Activated CD8-positive, alpha-beta T cell treated with anti-CD3 and anti-CD28 coated beads, Interleukin-2, amount 10 ng/mL, durations not matched to agents 7 days and 5 days (primary cell): ENCODE measurements at places on chromosomes 12 and 14.
A peak's percentile ranks its signal among the peaks of the same experiment; 100 is the strongest.

DNA sequence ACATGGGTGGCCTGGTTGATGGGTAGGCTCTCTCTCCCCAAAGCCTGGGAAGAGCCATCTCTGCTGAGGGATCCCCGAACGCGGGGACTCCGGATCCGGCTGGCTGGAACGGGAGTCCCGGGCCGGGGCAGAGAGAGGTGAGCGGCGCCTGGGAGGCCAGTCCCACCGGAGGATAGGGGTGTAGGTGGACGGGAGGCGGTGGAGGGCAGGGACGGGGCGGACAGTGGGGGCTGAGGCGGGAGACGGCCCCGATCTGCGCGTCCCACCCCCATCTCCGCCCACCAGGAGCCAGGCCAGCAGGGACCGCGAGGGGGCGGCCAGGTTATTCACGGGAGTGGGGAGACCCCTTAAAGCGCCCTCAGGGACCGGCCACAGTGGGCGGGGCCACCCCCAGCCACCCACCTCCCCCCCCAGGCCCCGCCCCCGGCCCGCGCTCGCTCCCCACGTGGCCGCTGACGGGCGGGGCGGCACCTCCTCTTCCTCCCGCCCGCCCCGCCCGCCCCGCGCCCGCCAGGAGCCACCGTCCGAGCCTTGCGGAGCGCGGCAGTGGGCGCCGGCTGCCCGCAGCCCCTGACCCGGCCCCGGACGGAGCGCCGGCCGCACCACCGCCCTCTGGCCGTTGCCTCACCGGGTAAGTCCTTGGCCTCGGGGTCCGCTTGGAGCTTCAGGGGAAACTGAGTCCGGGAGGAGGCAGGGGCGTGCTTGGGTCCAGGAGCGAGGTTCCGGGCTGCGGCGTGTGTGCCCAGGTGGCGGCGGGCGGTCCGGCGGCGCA, at the start of gene INF2:
Gene INF2 (plus strand): TSS at position 510 of the 772 bp plus-strand sequence. CDS start 11,748 bp downstream, outside the sequence.
- H3K4me1 ChIP-seq, result peaks cover 76% of the 10 kb centered on the region
- H3K27me3 ChIP-seq, result no peaks in the 10 kb centered on the region
- peak; percentile 56 for DNase-seq
- H3K36me3 ChIP-seq, result peaks cover 14% of the 10 kb centered on the region

DNA sequence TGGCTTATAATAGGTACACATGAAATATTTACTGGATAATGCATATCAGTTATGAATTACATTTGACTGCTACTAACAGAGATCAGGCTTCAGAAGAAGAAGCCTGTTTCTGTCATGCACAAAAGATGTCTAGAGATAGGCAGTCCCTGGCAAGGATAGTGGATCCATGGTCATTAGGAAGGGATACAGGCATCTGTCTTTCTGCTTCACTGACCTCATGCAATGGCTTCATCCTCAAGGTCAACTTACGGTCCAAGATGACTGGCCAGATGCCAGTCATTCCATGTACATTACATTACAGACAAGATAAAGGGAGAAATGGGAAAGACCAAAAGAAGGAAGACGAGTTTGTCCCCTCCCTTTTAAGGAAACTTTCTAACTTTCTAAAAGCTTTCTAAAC, 94.0 kb downstream of the NUAK1 start:
- H3K27me3 ChIP-seq, result no peaks in the 10 kb centered on the region
- H3K36me3 ChIP-seq, result no peaks in the 10 kb centered on the region
- DNase-seq, result no peak
- no peaks in the 10 kb centered on the region for H3K4me1 ChIP-seq
- no peak overlapping the region for H3K27ac ChIP-seq

- H3K4me3 ChIP-seq, result no peak overlapping the region
- H3K4me1 ChIP-seq, result peaks cover 28% of the 10 kb centered on the region
- H3K27me3 ChIP-seq, result no peaks in the 10 kb centered on the region
- no peak for DNase-seq
- H3K27ac ChIP-seq, result no peak overlapping the region
Observed at GRCh38 chr14:74015176-74015575, 3.9 kb downstream of the ENTPD5 start.

GRCh38 chr12:81255456-81255855, 177.6 kb downstream of the ACSS3 start:
- H3K4me3 ChIP-seq, result no peak overlapping the region
- H3K36me3 ChIP-seq, result no peaks in the 10 kb centered on the region
- no peak for DNase-seq
- no peaks in the 10 kb centered on the region for H3K27me3 ChIP-seq
- H3K4me1 ChIP-seq, result no peaks in the 10 kb centered on the region

DNA sequence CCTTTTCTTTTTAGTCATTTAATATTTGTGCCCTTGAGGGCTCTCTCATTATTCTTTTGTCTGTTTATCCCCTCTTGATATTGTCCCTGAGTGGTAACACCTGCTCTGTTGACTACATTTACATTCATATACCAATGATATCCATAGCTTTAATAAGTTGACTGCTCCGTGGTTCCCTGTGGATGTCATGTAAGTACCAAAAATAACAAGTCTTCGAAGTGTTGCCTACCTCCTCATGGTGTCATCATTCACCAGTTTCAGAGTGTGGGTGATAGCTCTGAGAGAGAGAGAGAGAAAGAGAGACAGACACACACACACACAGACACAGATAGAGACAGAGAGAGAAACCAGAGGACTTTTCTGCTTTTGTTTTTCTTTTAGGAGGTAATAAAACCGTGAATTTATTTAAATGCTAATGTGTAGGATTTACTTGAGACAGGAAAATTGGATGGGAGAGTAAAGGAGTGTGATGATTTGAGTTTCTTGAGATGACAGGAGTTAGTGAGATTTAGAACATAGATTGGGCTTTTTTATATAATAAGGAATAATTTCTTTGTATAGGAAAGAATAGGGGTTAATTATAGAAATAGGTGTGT, 52.2 kb downstream of the PAPOLA start:
- no peak overlapping the region for H3K4me3 ChIP-seq
- no peak for DNase-seq
- no peaks in the 10 kb centered on the region for H3K27me3 ChIP-seq
- H3K4me1 ChIP-seq, result peaks cover 2% of the 10 kb centered on the region
- no peak overlapping the region for H3K27ac ChIP-seq
- peaks cover 51% of the 10 kb centered on the region for H3K36me3 ChIP-seq

- peaks cover 9% of the 10 kb centered on the region for H3K4me1 ChIP-seq
- H3K4me3 ChIP-seq, result no peak overlapping the region
- no peak for DNase-seq
Observed at GRCh38 chr14:71525663-71526221, 406.5 kb upstream of the RGS6 start.

DNA sequence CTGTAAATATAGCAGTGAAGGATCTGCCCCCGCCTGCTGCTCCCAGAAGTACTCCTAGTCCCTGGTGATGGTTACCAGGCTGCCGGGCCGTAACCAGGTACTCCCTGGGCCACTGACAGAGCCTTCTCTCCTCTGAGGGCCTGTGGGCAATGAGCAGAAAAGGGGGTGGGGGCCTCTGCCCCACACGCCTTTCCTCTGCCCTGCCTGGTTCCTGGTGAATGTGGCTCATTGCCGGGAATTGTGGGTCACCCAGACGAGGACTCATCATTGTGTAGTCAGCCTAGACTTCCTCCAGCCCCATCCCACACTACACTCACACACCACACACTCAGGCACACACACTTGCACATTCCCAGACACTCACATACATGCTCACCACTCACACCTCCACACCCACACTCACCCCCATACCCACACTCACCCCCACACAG, 35.7 kb upstream of the ACTN1 start:
- H3K27me3 ChIP-seq, result peaks cover 2% of the 10 kb centered on the region
- H3K27ac ChIP-seq, result no peak overlapping the region
- no peak overlapping the region for H3K4me3 ChIP-seq
- no peaks in the 10 kb centered on the region for H3K36me3 ChIP-seq
- DNase-seq, result no peak
- H3K4me1 ChIP-seq, result peaks cover 8% of the 10 kb centered on the region

GRCh38 chr14:102731871-102732800, 45.1 kb upstream of the TRAF3 start:
- no peak for DNase-seq
- no peaks in the 10 kb centered on the region for H3K4me1 ChIP-seq
- H3K27ac ChIP-seq, result no peak overlapping the region
- H3K4me3 ChIP-seq, result no peak overlapping the region
- H3K27me3 ChIP-seq, result no peaks in the 10 kb centered on the region

GRCh38 chr14:75825147-75825592, 156.6 kb downstream of the TGFB3 start:
- peaks cover 16% of the 10 kb centered on the region for H3K36me3 ChIP-seq
- H3K27ac ChIP-seq, result no peak overlapping the region
- no peak for DNase-seq

DNA sequence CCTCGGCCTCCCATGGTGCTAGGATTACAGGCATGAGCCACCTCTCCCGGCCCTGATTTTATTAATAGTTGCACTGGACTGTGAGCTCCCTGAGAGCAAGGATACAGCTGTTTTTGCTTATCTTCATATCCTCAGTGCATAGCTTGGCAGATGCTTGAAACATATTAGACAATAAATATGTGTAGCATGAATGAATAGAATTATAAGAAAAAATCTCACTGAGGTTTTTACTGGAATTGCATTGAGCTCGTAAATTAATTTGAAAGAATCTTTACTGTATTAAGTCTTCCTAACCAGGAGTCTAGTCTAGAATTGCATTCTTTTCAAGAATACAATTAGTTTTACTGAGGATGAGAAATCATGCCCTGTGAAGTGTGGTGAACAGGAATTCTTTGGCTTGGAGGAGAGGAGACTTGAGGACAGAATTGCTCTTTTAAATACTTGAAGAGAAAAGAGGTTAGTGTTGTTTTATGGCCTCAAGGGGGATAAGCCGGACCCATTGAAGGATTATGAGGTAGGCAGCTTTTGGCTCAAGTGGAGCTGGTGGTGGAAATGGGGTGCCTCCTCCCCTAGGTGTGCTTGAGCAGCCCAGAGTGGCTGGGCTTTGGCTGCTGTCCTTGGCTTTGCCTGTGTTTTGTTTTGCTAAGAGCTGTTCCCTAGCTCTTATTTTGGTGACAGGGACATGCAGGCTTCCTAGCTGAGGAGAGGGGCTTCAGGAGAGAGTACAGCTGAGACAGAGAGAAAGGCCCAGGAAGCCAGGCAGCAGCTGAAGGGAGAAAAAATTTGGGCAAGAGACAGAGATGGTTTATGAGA, 34.0 kb downstream of the PLEKHD1 start:
- no peak overlapping the region for H3K27ac ChIP-seq
- no peaks in the 10 kb centered on the region for H3K36me3 ChIP-seq
- peaks cover 20% of the 10 kb centered on the region for H3K27me3 ChIP-seq
- DNase-seq, result no peak
- H3K4me1 ChIP-seq, result no peaks in the 10 kb centered on the region

GRCh38 chr12:32183650-32184049, 77.0 kb downstream of the BICD1 start:
- no peak overlapping the region for H3K4me3 ChIP-seq
- no peaks in the 10 kb centered on the region for H3K27me3 ChIP-seq
- no peak overlapping the region for H3K27ac ChIP-seq
- no peak for DNase-seq

GRCh38 chr14:100150932-100151587, 8.4 kb downstream of the DEGS2 start:
- H3K4me1 ChIP-seq, result peaks cover 28% of the 10 kb centered on the region
- H3K27me3 ChIP-seq, result peaks cover 3% of the 10 kb centered on the region
- H3K27ac ChIP-seq, result peak overlapping the region; percentile 30
- no peak overlapping the region for H3K4me3 ChIP-seq

DNA sequence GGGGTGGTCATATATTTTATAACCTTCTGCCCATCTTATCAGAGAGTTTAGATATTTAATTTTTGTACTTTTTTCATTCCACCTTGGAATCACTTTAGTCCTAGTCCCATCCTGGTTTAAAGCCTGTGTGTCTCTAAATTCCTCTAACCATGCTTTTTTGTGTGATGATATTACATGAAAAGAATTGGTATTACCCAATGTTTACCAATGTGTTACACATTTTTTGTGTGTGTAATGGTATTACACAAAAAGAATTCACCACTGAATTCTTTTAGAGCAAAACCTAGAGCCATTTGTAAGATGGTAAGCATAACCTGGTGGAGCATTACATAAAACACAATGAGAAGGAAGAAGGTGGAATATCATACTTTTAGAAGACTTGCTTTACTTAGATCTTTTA, 77.5 kb downstream of the FAR2 start:
- no peaks in the 10 kb centered on the region for H3K36me3 ChIP-seq
- no peaks in the 10 kb centered on the region for H3K4me1 ChIP-seq
- DNase-seq, result no peak
- no peaks in the 10 kb centered on the region for H3K27me3 ChIP-seq

DNA sequence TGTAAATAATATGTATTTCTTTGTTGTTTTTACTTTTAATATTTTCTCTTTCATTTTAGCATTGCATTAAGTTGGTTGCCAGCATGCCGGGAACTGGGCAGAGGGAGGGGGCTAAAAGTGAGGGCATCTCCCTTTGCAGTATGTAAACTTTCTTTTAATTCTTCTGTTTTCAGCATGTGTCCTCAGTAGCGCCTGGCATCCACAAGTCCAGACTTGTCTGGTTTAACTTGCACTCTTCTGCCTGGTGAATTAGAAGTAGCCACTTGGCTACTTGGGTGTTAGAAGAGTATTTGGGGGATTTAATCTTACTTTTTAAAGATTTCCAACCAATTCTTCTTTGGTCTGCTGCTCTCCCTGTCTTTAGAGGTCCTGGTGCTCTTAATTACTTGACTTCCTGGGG, 117.2 kb upstream of the SCAF11 start:
- no peaks in the 10 kb centered on the region for H3K36me3 ChIP-seq
- no peak for DNase-seq
- no peak overlapping the region for H3K4me3 ChIP-seq
- no peak overlapping the region for H3K27ac ChIP-seq
- no peaks in the 10 kb centered on the region for H3K4me1 ChIP-seq

GRCh38 chr14:101102875-101103274, 199.4 kb upstream of the RTL1 start:
- H3K27me3 ChIP-seq, result peaks cover 7% of the 10 kb centered on the region
- H3K4me3 ChIP-seq, result no peak overlapping the region
- peak; percentile 12 for DNase-seq
- H3K27ac ChIP-seq, result no peak overlapping the region
- H3K4me1 ChIP-seq, result no peaks in the 10 kb centered on the region

DNA sequence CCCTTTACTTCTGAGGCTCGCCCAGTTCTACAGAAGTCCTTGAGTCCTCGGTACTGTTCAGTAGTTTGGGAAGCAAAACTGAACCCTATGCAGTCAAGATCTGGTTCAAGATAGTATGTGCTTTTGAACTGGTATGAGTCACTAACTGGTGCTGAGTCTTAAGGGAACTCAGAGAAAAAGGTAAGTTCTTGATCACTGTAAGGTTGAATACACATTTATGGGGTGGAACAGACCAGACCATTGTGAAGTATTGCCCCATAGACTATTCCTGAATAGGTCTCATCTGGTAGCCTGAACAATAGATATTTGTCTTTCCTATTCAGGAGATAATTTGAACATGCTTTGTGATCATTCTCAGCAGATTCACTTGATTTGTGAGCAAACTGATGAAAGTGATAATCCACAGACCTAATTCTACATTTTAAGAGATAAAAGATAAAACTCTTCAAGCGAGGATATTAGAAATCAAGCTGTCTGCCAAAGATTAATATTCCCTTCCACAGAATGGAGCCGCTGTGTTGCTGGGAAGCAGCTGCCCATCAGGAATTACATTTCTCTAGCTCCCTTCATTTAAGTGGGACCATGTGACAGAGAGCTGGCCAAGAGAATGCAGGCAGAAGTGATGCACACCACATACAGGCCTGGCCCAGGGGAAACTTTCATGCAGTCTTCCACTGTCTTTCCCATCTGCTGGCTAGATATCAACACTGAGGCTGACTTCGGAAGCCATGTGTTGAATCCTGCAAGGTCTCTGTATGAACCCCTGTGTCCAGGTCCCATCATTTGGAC, 369.8 kb upstream of the GARIN6 start:
- no peak overlapping the region for H3K27ac ChIP-seq
- no peak for DNase-seq
- H3K4me3 ChIP-seq, result no peak overlapping the region
